ENCODE measurements at places on chromosomes 12 and 14.
A peak's percentile ranks its signal among the peaks of the same experiment; 100 is the strongest.

DNA sequence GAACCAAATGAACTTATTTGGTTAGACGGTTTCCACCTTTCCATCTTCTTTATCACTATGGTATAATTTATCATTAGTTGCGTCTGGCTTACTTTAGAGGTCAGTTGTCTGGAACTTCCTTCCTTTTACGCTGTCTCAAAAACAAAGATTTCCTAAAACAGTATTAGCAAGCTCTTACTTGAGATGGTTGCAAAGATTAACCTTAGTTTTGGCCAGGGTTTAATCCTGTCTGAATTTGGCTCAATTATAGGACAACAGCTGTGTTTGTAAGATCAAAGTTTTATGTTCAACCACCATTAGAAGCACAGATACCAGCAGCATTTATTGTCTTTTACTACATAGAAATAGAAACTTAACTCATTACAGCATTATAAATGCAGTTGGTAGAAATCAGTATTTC is 7.9 kb upstream of the WASHC3 start:
- DNase-seq, result no peak

DNA sequence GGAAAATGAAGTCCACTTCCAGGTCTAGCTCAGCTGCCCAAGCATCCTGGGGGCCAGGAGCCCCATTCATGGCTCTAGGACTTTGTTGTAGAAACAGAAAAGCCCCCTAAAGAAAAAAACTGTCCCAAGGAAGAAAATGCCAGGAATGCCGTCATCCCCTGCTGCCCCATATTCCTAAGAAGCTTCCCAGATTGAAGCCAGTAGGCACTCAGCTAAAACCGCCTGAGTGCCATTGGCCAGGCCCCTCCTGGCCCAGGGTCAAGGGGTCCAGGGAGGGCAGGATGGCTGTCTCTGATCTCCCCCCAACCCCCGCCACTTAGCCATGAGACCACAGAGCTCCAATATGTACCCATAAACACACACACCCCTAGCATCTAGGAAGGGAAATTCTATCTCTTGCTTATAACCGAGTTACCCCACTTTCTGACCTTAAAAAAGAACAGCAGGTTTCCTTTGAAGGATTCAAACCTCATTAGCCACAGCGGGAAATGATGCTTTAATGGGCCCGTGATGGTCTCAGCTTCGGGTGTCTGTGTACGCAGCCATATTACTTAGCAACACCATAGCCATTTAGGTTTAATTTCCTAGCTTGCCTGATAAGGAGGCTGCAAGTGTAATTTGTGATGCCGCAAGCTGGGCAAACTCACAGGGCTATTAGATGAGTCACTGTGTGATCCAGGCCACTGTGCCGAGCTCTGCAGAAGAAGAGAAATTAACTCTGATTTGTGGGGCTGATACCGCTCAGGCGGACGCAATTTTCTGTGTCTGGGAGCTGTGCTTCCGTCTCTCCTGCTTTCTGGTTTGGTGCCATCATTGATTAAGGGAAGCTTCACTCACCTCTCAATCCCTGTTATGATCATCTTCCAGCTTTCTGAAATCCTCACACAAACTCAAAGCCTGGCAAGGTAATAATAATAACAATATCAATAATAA is 84.2 kb downstream of the GCH1 start:
- DNase-seq, result no peak

GRCh38 chr14:98184457-98184856 is 1087.5 kb downstream of the BCL11B start:
- DNase-seq, result no peak

DNA sequence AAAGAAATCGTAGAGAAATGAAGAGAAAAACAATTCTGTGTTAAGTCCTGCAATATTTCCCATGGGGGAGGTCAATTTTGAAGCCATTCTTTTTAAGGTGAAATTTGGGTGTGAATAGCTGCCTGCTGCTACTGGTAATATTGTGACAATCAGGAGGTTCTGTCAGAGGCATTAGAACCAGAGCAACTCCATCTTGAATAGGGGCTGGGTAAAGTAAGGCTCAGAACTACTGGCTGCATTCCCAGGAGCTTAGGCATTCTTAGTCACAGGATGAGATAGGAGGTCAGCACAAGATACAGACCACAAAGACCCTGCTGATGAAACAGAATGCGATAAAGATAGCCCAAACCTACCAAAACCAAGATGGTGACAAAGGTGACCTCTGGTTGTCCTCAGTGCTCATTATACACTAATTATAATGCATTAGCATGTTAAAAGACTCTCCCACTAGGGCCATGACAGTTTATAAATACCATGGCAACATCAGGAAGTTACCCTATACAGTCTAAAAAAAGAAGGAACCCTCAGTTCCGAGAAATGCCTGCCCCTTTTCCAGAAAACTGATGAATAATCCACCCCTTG is 24.8 kb upstream of the MTHFD1 start:
- no peak for DNase-seq

DNA sequence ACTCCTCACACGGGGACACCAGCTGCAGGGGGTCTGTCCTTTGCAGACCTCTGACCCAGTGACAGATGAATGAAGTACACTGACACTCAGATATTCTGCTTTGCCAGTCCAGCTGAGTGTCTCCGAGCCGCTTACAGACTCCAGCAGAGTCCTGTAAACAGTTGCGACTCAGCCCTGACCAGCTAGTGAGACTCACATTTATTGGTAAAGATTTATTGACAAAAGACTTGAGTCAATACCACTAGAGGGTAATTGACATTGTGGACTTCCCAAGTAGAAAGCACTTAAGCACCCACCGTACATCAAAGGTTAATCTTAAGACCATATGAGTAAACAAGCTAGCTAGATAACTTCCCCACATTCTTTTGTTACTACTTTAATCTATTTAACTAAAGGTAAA is 9.8 kb upstream of the FKBP4 start:
- no peak for DNase-seq

DNA sequence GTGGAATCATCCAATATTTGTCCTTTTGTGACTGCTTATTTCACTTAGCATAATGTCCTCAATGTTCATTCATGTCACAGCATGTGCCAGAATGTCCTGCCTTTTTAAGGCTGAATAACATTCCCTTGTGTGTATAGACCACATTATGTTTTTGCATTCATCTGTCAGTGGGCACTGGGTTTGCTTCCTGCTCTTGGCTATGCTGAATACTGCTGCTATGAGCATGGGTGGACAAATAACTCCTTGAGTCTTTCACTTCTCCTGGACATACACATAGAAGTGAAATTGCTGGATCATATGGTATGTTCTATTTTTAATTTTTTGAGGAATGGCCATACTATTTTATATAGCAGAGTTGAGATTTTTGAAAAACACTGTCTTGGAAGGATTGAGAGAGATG is 46.9 kb downstream of the GPR68 start:
- DNase-seq, result no peak

DNA sequence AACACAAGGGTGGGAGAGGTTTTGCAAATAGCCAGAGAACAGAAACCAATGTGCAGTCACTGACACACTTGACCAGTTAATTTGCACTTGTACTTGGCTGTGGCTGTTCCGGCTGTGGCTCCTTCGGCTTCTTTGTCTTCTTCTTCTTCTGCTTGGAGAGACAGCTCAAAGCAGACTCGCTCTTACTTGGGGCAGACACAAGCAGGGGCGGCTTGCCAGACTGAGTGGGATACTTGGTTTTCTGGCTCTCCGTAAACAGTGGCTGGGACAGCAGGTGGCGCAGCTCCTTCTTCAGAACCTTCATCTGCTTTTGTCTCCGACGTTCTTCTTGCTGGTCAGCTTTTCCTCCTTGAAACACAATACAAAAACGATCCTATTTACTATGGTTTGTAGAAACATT is 25.0 kb downstream of the OTUB2 start:
- DNase-seq, result no peak

GRCh38 chr14:54589843-54590242 is 22.9 kb downstream of the SAMD4A start:
- DNase-seq, result no peak

DNA sequence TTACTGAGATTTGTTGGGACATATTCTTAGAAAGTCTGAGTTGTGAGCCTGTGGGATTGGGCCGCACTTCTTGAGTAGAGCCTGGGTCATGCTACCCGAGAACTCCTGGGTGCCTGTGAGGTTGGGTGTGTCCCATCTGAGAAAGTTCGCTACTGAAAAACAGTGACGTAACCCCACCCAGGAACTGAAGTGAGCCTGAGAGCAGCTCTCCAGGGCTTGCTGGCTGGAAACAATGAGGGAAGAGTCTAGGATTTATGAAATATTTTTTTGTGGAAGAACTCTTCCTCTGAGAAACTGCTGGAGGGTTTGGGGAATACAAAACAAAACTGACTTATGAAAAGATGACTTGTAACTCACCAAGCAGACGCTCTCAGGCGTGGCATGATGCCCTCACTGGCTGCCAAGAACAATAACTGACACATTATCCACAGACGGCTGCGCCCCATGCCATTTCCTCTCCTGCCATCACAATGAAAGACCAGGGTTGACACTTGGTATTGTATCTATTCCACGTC is 69.2 kb downstream of the RASSF3 start:
- DNase-seq, result no peak

DNA sequence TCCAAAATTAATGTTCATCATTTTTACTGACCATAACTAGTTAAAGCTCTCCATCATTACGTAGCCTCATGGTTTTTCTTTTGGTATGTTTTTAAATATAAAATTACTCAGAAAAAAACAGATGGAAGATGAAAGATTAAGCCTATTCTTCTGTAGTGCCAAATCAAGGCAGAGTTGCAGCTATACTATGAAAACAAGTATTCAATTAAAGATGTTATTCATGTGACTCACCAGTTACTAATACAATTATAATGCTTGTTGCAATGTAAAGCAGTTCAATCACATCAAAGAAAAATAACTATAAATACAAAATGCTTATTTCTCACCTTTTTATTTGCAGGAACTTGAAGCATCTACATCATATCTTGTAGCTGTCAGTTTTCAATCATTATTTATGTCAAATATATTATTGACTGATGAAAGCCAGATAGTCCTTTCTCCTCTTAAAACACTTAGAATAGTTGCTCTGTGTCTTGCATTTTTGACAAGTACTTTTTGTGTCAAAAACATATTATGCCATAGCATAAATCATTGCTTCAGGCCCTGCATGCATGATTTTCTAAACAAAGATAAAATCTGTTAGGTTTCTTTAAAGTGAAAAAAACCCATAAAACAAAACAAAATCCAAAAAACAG is 36.0 kb upstream of the TRHDE start:
- no peak for DNase-seq

- DNase-seq, result no peak
These were observed 75.8 kb downstream of the PAPLN start for GRCh38 chr14:73313151-73313550.

DNA sequence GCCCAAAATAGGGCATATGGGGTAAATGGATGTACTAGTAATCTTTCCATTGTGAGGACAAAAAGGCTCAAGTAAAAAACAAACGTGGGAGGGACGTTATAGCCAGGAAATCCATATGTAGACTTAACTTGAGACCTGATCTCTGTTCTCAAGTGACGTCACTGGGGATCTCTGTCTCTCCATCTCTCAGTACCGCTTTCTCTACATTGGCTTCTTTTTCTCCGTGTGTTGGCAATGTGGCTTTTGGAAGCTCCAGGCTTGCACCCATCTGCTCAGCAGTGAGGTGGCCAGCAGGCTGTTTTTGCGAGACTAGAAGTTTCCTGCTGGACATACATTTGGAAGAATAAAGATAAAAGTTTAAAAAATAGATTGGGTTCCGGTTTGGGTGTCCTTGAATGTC is 66.0 kb upstream of the NRXN3 start:
- DNase-seq, result no peak

- DNase-seq, result peak; percentile 6
These were observed 318.4 kb downstream of the RAD51B start for GRCh38 chr14:68137704-68138619.

GRCh38 chr12:22014041-22014782 is 31.8 kb upstream of the CMAS start:
- DNase-seq, result no peak

- no peak for DNase-seq
These were observed 804.5 kb downstream of the NRXN3 start for GRCh38 chr14:78974691-78975090.

DNA sequence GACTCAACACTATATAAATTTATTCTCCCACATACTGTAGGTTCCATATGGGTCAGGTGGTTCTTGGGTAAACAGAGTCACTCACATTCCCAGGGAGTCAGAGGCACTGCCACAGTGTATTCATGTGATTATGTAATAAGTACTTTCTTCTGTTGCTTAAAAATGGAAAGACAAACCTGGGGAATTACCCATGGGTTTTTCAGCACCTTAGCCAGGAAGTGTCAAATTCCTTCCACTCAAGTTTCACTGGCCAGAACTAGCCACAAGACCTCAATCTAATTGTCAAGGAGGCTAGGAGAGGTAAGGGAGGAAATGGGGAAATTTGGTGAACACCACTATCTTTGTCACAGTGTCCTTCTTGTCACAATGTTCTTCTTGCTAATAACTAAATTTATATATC is 333.2 kb upstream of the MDGA2 start:
- DNase-seq, result no peak

DNA sequence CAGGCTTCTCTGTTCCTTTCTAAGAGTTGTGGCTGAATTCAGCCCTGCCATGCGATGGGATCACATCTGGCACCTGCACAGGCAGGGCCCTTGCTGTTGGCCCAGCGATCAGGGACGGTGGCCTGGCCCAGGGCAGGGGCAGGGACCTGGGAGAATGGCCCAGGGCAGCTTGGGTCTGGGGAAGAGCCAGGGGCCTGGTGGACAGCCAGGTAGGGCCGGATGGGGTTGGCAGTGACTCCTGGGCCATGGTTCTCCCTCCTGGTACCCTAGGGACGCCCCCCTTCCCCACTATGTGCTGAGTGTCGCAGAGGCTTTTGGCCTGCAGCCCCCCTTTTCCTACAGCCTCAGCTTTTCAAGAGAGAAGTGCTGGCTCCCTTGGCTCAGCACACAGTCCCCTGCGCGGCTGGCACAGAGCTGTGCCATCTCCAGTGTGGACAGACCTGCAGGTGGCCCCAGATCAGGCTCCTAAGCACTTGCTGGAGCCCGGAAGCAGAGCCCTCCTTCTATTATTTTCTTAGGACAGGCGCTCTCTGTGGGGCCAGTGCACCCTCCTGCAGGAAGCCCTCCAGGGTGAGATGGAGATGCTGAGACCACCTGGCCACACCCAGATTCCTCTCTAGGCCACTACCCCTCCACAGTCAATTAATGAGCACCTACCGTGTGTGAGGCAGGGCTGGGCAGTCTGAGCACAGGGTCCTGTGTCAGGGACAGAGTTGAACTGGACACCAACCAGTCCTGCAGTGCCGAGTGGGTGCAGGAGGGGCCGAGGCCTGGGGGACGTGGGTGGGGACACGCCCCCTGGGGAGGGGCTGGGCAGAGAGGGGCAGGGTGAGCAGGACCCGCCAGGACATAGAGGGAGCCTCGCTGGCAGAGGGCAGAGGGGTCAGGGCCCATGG is 267.6 kb downstream of the ADGRD1 start:
- no peak for DNase-seq

GRCh38 chr12:90077756-90078155 is 369.1 kb upstream of the ATP2B1 start:
- no peak for DNase-seq

DNA sequence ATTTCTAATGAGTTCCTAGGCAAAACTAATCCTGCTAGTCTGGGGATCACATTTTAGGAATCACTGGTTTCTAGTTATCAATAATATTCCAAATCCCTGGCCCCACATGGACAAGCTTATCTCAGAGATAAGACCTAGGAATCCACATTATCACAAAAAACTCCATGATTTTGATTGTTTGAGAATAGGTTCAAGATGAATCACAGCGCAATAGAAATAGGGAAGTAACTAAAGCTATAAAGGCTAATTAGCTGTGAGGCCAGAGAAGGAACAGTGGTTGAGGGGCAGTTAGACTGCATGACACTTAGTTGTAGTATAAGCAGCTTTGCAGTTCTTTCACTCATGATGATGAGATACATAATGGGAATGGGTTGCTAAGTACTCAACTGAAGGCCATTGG is 13.1 kb upstream of the ATP5F1B start:
- peak; percentile 45 for DNase-seq

- DNase-seq, result no peak
These were observed 447.6 kb upstream of the TMPO start for GRCh38 chr12:98067795-98068194.

Data from GM20000 (cell line).